ENCODE measurements at places on chromosomes 13 and 19.

DNA sequence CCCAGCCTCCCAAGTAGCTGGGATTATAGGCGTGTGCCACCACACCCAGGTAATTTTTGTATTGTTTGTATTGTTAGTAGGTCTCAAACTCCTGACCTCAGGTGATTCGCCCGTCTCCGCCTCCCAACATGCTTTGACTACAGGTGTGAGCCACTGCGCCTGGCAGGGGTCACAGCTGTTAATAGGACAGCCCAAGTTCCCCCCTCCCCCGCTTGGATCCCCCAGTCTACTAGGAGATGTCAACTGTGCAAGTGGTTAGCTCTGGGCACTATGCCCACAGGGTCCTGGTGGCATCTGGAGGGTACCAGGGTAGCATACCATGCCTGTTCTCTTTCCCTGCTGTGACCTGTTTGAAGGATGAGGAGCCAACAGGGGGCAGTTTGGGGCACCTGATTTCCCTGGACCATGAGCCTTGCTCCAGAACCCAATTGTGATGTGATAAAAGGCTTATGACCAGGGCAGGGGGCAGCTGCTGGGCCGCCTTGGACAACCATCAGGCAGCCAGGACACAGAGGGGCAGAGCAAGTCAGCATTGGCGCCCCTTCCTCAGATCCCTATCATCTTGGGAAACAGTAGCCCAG, at the start of gene TSPAN16:
Gene TSPAN16, plus strand, starts transcription at position 496 of the 581 bp plus-strand sequence. CDS start 138 bp downstream, outside the sequence.
- H3K36me3 ChIP-seq, result no peaks in the 10 kb centered on the region
- H3K4me1 ChIP-seq, result peaks cover 5% of the 10 kb centered on the region
- H3K27me3 ChIP-seq, result peaks cover 45% of the 10 kb centered on the region
- no peak for DNase-seq

DNA sequence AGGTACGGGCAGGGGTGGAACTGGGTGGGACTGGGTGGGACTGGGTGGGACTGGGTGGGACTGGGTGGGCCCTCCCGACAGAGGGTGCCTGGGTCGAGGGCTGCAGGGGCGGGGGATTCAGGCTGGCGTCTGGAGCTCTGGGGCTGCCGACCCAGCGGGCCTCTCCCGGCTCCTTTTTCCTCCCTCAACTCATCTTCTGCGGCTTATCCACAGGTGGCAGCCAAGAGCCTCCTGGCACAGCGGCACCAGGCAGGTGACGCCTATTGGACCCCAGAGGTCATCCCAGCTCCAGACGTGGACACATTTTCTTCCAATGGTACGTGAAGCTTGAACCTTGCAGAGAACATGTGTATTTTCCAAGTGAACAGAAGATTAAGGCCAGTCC, 533 bp downstream of the ZNF544 start:
- peaks cover 58% of the 10 kb centered on the region for H3K36me3 ChIP-seq
- no peaks in the 10 kb centered on the region for H3K27me3 ChIP-seq
- H3K4me1 ChIP-seq, result peaks cover 23% of the 10 kb centered on the region
- H3K4me3 ChIP-seq, result peak overlapping the region; percentile 85

DNA sequence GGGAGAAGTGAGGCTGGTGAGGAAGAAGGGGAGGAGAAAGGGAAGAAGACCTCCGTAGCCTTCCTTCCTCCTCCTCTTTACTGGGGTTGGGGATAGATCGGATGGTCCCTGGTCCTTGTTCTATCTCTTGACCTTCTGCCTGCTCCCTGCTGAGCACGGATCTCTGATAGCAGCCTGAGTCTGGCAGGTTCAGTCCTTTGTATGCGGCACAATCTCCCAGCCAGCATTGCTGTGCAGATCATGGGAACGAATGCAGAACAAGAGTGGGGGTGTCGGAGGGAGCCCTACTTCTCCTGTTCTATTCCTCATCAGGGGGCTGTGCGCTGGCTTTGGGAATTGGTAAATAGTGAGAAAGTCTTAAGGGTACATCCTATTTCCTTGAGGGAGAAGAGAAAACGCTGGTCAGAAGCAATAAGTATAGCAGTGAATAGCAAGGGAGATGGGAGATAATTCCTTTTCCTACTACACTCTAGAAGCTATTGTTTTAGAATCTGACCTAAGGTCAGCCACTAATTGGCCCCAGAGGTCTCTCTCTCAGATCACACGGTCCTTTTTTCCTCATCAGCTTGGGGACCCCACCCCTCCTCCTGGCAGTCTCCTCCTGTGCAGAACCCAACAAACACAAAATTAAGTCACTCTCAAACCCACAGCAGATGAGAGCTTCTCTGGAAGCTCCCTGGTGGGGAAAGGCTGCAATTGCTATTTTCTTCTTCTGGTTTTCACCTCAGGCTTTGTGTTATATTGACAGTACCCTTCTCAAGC, 41.0 kb downstream of the KL start:
- no peak for DNase-seq
- no peak overlapping the region for H3K4me3 ChIP-seq
- no peaks in the 10 kb centered on the region for H3K27me3 ChIP-seq
- no peak overlapping the region for H3K27ac ChIP-seq
- H3K4me1 ChIP-seq, result no peaks in the 10 kb centered on the region

GRCh38 chr19:1551068-1552040, 16.8 kb downstream of the MEX3D start:
- H3K27ac ChIP-seq, result no peak overlapping the region
- H3K36me3 ChIP-seq, result no peaks in the 10 kb centered on the region
- peaks cover 4% of the 10 kb centered on the region for H3K27me3 ChIP-seq
- no peak for DNase-seq
- no peak overlapping the region for H3K4me3 ChIP-seq

DNA sequence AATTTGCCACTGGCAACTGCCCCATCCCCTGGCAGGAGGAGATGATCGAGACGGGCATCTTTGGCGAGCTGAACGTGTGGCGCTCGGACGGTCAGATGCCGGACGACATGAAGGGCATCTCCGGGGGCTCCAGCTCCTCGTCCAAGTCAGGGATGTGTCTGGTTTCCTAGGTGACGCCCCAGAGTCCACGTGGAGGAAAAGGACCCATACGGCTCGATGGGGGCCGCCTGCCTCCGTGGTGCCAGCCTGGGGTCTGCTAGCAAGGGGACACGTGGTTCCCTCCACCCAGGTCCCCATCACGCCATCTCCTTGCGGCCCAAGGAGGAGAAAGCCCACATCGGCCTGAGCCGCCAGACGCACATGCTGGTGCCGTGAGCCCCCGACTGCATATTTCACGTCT, 23.8 kb upstream of the TMEM255B start:
- no peak overlapping the region for H3K4me3 ChIP-seq
- peaks cover 12% of the 10 kb centered on the region for H3K27me3 ChIP-seq
- no peaks in the 10 kb centered on the region for H3K36me3 ChIP-seq
- no peak overlapping the region for H3K27ac ChIP-seq
- H3K4me1 ChIP-seq, result no peaks in the 10 kb centered on the region
- no peak for DNase-seq

- no peak for DNase-seq
- no peak overlapping the region for H3K4me3 ChIP-seq
- no peaks in the 10 kb centered on the region for H3K4me1 ChIP-seq
- no peaks in the 10 kb centered on the region for H3K27me3 ChIP-seq
- no peak overlapping the region for H3K27ac ChIP-seq
Measured at GRCh38 chr13:64482373-64482772, 2747.8 kb downstream of the PCDH9 start.

DNA sequence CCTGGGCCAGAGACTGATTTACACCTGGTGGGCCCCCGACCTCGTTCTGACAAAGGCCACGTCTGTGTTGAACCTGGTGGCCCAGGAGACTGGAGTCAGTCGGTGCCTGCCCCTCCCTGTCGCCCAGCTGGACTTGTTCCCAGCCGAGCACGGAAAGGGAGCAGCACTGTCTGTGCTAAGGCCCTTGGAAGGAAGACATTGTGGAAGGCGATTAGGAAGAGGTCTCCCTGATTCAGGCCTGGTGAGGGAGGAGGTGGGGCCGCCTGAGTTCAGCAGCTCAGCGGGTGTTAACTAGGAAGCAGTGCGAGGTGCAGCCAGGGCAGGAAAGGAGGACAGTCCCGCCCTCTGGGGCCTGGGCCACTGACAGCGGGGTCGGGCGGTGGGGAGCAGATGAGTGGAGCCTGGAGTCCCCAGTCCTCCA, 64.7 kb downstream of the GPR12 start:
- H3K4me3 ChIP-seq, result no peak overlapping the region
- H3K4me1 ChIP-seq, result no peaks in the 10 kb centered on the region
- H3K36me3 ChIP-seq, result peaks cover 1% of the 10 kb centered on the region
- H3K27ac ChIP-seq, result no peak overlapping the region
- H3K27me3 ChIP-seq, result peaks cover 4% of the 10 kb centered on the region

GRCh38 chr13:66567899-66568612, 662.1 kb downstream of the PCDH9 start:
- no peaks in the 10 kb centered on the region for H3K27me3 ChIP-seq
- no peak overlapping the region for H3K27ac ChIP-seq
- no peak for DNase-seq
- H3K36me3 ChIP-seq, result no peaks in the 10 kb centered on the region

GRCh38 chr13:97559030-97559429, 125.1 kb downstream of the RAP2A start:
- no peaks in the 10 kb centered on the region for H3K27me3 ChIP-seq
- no peak overlapping the region for H3K27ac ChIP-seq
- no peaks in the 10 kb centered on the region for H3K36me3 ChIP-seq
- no peaks in the 10 kb centered on the region for H3K4me1 ChIP-seq
- DNase-seq, result no peak
- no peak overlapping the region for H3K4me3 ChIP-seq

DNA sequence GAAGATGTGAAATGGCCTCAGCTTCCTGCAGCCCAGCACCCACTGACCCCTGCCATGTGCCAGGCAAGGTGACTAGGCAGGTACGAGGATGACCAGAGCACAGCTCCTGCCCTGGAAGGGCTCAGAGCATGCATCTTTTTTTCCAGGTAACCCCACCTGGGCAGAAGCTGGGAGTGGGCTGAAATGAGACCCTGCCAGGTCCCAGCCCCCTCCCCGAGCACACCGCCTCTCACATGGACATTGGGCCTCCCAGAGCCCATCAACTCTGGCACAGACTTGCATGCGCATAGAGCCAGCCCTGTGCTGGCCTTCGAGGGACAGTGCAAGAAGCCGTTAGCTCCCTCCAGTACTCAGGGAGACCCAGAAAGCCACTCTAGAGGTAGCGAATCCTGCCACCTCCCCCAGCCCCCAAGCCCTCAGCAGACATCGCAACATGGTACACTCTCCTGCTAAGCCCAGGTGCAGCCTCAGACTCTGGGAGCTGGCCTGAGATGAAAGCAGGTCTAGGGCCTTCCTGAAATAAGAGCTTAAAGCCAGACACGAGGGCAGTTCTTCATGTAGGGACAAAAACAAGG, 8.9 kb upstream of the VSTM2B start:
- H3K27me3 ChIP-seq, result peaks cover 17% of the 10 kb centered on the region
- no peaks in the 10 kb centered on the region for H3K4me1 ChIP-seq
- H3K36me3 ChIP-seq, result no peaks in the 10 kb centered on the region
- H3K27ac ChIP-seq, result no peak overlapping the region
- H3K4me3 ChIP-seq, result no peak overlapping the region
- DNase-seq, result no peak

DNA sequence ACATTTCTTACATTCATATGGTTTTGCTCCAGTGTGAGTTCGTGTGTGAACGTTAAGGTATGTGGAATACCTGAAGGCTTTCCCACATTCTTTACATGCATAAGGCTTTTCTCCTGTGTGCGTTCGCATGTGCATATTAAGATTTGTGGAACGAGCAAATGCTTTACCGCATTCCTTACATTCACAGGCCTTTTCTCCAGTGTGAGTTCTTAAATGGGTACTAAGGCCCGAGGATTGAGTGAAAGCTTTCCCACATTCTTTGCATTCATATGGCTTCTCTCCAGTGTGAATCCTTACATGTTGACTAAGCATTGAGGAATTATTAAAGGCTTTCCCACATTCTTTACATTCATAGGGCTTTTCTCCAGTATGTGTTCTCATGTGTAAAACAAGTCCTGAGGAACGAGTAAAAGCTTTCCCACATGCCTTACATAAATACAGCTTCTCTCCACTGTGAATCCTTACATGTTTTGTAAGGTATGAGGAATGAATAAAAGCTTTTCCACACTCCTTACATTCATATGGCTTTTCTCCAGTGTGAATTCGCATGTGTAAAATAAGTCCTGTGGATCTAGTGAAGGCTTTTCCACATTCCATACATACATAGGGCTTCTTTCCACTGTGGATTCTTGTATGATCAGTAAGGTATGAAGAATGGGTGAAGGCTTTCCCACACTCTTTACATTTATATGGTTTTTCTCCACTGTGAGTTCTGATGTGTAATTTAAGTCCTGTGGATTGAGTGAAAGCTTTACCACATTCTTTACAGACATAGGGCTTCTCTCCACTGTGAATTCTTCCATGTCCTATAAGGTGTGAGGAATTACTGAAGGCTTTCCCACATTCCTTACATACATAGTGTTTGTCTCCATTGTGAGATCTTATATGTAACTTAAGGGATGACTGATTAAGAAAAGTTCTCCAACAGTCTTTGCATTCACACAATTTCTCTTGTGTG, 10.7 kb downstream of the ZNF846 start:
- DNase-seq, result no peak
- H3K36me3 ChIP-seq, result peaks cover 60% of the 10 kb centered on the region
- H3K4me3 ChIP-seq, result no peak overlapping the region
- H3K4me1 ChIP-seq, result no peaks in the 10 kb centered on the region

DNA sequence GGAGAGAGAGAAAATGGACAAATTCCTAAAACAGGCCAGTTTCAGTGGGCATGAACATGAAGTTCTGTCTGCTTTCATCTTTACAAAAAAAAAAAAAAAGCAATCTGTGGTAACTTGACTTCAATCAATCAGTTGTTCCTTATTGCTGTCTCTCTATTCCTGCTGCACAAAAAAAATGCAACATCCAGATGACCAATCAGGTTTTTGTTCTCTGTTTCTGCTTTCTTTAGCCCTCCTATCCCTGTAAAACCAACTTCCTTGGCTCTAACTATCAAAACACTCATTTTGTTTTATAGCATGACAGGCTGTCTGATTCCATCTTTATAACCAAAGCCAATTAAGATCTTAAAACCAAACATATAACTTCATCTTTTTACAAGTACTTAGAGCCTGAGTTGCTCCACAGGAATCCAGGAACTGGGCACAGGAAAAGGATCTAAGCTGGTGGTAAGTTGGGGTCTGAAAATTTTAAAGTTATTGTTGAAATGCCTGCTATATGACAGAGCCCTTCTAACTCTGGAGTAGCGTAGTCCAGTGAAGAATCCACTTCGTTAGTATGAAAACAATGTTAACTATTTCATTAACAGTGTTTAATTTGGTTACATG, at the start of gene FPR3:
Gene FPR3, plus strand, starts transcription at position 273 of the 606 bp plus-strand sequence. CDS start 28,592 bp downstream, outside the sequence.
- no peaks in the 10 kb centered on the region for H3K4me1 ChIP-seq
- no peaks in the 10 kb centered on the region for H3K27me3 ChIP-seq
- no peaks in the 10 kb centered on the region for H3K36me3 ChIP-seq
- H3K4me3 ChIP-seq, result no peak within 1 kb of the TSS
- DNase-seq, result no peak
